Lung (tissue), 17 donors: ENCODE measurements at places on chromosomes 6 and 20. TPM values are rescaled to one million over a fixed set of nuclear protein-coding genes. Genes with fewer than 3 reads are reported as not detected.

DNA sequence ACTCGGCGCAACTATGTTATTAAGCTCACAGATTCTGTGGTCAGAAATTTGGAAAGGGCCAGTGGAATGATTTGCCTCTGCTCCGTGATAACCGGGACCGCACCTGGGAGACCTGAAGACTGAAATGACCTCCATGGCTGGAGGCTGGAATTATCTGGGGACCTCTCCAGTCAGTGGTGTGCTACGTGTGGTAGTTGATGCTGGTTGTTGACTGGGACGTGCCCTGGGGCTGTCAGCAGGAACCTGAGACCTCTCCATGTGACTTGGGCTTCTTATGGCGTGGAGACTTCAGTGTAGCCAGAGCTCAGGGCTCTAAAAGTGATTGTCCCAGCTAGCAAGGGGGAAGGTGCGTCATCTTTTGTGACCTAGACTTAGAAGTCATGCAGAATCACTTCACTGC lies 50.3 kb downstream of the CHMP4B start:
- no peaks in the 10 kb centered on the region for H3K36me3 ChIP-seq
- no peaks in the 10 kb centered on the region for H3K4me1 ChIP-seq
- H3K27me3 ChIP-seq = no peaks in the 10 kb centered on the region
- DNase-seq = no peak
- no peak overlapping the region for H3K4me3 ChIP-seq

- H3K27ac ChIP-seq = no peak overlapping the region
- no peak for DNase-seq
- no peak overlapping the region for H3K4me3 ChIP-seq
- no peaks in the 10 kb centered on the region for H3K36me3 ChIP-seq
- peaks cover 6% of the 10 kb centered on the region for H3K4me1 ChIP-seq
These were observed 117.4 kb upstream of the ARID1B start for GRCh38 chr6:156659822-156660198.

DNA sequence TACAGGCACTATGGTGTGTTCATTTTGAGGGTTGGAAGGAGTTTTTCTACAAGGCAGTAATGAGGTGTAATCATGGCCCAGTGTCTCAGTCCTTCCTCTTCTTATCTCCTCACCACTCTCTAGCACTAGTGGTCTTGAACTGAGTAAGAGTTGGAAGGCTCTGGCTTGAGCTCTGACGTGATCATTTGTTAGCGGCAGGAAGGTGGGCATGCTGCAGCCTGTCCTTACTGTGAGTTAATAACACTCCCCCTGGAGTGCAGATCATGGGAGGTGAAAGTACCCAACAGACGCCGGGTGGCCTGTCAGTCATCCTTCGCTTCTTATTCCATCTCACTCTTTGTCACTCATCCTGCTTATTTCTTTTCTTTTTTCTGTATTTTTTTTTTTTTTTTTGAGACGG lies 356.9 kb downstream of the CDKAL1 start:
- H3K36me3 ChIP-seq = no peaks in the 10 kb centered on the region
- H3K27ac ChIP-seq = no peak overlapping the region
- no peaks in the 10 kb centered on the region for H3K4me1 ChIP-seq
- DNase-seq = no peak
- H3K4me3 ChIP-seq = no peak overlapping the region

GRCh38 chr6:134029495-134030455 lies 22.6 kb downstream of the SLC2A12 start:
- peaks cover 7% of the 10 kb centered on the region for H3K36me3 ChIP-seq
- DNase-seq = peak; percentile 80
- H3K4me3 ChIP-seq = no peak overlapping the region

DNA sequence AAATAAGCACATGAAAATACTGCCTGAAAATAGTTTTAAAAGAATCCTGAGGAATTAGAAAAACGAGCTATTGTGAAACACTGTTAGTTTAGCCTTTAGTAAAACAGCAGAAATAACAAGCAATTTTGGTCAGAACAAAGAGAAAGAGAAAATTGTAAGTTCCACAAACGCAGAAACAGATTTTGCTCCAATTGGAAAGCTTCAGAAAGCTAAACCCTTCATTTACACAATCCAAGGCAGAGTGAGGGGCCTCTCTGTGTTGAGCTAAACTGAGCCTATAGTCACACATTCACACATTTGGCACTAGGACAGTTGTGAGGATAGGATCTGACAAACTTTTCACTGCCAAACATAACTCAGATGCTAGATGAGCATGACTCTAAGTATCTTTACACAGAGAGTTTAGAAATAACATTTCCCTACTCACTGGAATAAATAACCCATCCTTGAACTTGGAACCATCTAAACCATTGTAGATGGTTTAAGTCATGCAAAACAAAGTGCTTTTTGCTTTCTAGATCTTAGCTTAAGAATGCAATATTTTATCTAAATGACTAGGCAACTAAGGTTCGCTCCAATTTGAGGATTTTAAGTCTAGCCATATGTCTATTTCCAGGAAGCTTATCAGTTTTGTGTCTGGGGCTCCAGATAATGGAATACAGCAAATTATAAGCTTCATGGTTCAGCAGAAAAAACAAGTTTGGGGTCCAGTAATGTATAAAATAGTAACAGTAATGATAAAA lies 122.6 kb downstream of the SGK1 start:
- no peak overlapping the region for H3K27ac ChIP-seq
- no peaks in the 10 kb centered on the region for H3K27me3 ChIP-seq
- peaks cover 3% of the 10 kb centered on the region for H3K4me1 ChIP-seq
- H3K36me3 ChIP-seq = no peaks in the 10 kb centered on the region

DNA sequence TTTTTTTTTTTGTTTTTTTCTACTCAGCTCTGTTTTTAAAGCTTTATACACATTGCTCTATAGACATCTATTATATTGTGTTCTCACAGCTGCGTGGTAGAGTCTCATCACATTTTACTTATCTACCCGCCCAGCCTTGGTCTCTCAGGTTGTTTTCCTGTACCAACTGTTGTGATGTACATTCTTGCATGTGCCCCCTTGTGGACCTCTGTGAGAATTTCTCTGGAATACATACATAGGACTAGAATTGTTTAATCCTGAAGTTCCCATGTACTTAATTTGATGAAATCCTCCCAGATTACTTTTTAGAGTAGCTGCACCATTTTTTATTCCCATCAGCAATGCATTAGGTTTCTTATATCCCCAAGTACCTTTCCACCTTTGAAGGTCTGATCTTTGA lies 40.4 kb upstream of the TINAG start:
- DNase-seq = peak; percentile 15
- H3K4me1 ChIP-seq = no peaks in the 10 kb centered on the region
- H3K36me3 ChIP-seq = no peaks in the 10 kb centered on the region
- H3K27ac ChIP-seq = no peak overlapping the region
- H3K27me3 ChIP-seq = no peaks in the 10 kb centered on the region

- H3K4me1 ChIP-seq = no peaks in the 10 kb centered on the region
- DNase-seq = no peak
- H3K27me3 ChIP-seq = no peaks in the 10 kb centered on the region
These were observed 174.1 kb downstream of the CDH26 start for GRCh38 chr20:60132162-60132826.

- H3K27ac ChIP-seq = no peak overlapping the region
- peaks cover 2% of the 10 kb centered on the region for H3K27me3 ChIP-seq
- H3K36me3 ChIP-seq = no peaks in the 10 kb centered on the region
- DNase-seq = peak; percentile 87
- peaks cover 9% of the 10 kb centered on the region for H3K4me1 ChIP-seq
- H3K4me3 ChIP-seq = no peak overlapping the region
These were observed 202.7 kb downstream of the CLIC5 start for GRCh38 chr6:45812922-45813321.

- H3K27ac ChIP-seq = no peak overlapping the region
- no peaks in the 10 kb centered on the region for H3K4me1 ChIP-seq
- peak; percentile 11 for DNase-seq
- no peaks in the 10 kb centered on the region for H3K27me3 ChIP-seq
- H3K4me3 ChIP-seq = no peak overlapping the region
- H3K36me3 ChIP-seq = no peaks in the 10 kb centered on the region
These were observed 39.6 kb upstream of the PRELID3B start for GRCh38 chr20:59082077-59082740.

DNA sequence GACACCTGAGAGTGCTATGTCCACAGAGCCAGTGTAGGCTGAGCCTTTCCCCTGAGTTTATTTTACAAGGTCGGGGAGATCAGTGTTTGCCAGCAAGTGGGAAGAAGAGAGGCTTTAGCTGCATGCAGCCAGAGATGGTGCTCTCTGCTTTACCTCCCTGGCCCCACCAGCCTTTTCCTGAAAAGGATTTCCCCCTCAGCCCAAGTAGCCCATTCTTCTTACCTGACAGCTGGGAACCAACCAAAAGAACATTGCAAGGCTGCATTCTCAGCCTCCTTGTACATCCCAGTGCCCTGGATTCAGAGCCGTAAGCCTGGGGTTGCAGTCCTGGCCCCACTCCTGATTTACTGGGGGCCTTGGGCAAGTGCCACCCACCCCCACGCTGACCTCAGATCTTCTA lies 16.9 kb downstream of the SNPH start:
- no peak overlapping the region for H3K27ac ChIP-seq
- no peak for DNase-seq
- no peaks in the 10 kb centered on the region for H3K36me3 ChIP-seq
- no peaks in the 10 kb centered on the region for H3K27me3 ChIP-seq
- H3K4me1 ChIP-seq = peaks cover 5% of the 10 kb centered on the region

Gene FOXC1
- 2.7 TPM for total RNA-seq

Gene ZBTB9
- total RNA-seq = 4.0 TPM

Gene DCDC2
- total RNA-seq = 14.2 TPM
